Ascending aorta (tissue), 2 donors: ENCODE measurements at places on chromosomes 2 and 18.
A peak's percentile ranks its signal among the peaks of the same experiment; 100 is the strongest.

- no peak for DNase-seq
Observed at GRCh38 chr2:42931146-42931817, 138.9 kb upstream of the HAAO start.

GRCh38 chr2:43081131-43081765, 145.2 kb downstream of the ZFP36L2 start:
- no peak for DNase-seq

DNA sequence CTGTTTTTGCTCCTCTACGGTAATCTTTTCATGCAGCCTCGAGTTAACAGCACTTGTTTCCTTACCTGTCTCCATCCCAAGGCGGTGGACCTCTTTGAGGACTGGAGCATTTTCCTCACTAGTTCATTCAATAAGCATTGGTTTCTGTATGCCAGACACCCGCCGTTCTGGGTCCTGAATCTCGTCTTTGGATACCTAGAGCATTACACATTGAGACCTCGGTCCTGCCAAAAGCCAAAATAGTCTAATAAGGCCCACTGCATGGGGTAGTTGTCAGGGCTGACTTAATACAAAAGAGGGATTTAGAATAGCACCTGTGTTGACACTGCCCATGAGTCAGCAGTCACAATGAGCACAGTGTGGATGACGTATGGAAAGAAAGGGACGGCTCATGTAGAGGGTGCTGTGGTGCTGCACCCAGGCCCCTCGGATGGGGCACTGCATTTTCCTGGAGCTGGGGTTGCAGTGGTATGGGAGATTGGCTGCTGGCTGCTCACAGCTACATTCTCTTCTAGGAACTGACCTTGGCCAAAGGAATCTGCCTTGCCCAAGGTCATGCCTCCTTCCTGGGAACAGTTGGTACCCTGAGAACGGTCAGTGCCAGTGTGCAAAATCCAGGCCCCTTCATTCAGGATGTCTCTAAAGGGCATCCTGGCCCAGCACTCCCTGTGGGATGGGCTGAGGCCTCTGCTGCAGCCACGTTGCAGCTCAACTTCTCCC, 126.9 kb upstream of the NCK2 start:
- DNase-seq, result peak; percentile 35

GRCh38 chr2:237735798-237736197, 62.8 kb upstream of the RBM44 start:
- DNase-seq, result no peak

GRCh38 chr2:164964700-164965099, 9.4 kb upstream of the SLC38A11 start:
- DNase-seq, result no peak

- no peak for DNase-seq
Observed at GRCh38 chr2:101790857-101791256, 93.3 kb downstream of the MAP4K4 start.

DNA sequence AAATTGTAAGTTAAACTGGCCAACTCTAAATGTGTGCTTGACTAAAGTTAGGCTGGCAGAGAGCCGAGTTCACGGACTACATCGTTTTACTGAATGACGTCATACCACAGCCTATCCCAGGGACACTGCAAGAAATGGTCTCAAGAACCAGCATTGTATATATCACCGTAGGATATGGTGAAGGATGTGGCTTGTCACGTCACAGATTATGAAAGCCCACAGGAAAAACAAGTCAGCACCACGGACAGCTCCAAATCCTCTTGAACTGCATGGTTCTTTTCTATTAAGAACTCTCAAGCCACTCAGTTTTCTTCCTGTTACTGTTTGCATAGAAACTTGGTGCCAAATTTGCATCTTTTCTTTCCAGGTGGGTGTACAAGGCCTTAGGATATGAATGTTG, 85.1 kb upstream of the ACAA2 start:
- DNase-seq, result no peak

GRCh38 chr2:46816151-46816845, 99.3 kb downstream of the MCFD2 start:
- DNase-seq, result peak; percentile 49

DNA sequence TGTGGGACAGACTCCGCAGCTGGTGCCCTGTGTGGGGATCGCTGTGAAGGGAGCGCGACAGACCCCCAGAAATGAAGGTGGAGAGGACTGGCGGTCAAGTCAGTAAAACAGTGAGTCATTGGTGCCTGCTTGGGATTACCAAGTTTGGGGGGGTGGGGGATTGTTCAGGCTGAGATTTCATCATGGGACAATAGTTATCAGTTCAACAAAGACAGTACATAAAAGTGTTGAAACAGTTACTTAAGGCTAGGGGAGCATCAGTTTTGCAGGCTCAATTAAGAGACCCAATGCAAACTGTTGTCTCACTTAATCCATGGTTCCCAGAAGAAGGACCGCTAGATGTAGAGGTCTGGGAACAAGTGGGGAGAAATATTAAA, 42.4 kb upstream of the PDK1 start:
- no peak for DNase-seq

GRCh38 chr2:228283491-228284171, 102.1 kb upstream of the SPHKAP start:
- no peak for DNase-seq

DNA sequence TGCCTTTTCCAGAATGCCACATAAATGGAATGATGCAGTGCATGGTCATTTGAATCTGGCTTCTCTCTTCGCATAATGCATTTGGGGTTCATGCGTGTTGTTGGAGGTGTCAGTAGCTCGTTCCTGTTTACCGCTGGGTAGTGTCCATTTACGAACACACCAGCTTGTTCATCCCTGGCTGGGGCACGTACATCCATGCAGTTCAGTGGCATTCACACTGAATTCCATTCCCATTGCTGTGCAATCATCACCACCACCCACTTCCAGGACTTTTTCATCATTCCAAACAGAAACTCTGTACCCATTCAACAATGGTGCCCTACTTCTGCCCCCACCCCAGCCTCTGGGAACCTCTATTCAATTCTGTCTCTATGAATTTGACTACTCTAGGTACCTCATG, 14.7 kb upstream of the CIDEA start:
- DNase-seq, result no peak

DNA sequence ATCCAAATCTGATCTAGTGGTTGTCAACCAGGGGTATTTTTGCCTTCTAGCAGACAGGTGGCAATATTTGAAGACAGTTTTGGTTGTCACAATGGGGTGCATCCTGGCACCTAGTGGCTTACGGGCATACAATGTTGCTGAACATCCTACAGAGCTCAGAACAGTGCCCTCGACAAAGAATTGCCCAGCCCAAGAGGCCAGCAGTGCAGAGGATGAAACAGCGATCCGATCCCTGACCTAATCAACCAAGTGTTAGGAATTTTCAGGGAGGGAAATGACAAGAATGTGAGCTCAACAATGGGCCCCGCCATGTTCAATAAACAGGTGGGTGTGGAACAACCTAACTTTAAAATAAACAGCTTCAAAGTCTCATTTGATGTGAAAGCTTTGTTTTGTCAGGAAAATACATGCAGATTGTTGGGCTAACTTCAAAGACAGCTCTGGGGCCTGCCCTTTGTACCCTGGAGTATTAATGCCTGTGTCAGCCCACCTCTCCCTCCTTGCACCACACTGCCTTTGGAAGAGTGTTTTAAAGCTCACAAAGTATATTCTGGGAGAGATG, 22.5 kb upstream of the SCYGR5 start:
- DNase-seq, result no peak

DNA sequence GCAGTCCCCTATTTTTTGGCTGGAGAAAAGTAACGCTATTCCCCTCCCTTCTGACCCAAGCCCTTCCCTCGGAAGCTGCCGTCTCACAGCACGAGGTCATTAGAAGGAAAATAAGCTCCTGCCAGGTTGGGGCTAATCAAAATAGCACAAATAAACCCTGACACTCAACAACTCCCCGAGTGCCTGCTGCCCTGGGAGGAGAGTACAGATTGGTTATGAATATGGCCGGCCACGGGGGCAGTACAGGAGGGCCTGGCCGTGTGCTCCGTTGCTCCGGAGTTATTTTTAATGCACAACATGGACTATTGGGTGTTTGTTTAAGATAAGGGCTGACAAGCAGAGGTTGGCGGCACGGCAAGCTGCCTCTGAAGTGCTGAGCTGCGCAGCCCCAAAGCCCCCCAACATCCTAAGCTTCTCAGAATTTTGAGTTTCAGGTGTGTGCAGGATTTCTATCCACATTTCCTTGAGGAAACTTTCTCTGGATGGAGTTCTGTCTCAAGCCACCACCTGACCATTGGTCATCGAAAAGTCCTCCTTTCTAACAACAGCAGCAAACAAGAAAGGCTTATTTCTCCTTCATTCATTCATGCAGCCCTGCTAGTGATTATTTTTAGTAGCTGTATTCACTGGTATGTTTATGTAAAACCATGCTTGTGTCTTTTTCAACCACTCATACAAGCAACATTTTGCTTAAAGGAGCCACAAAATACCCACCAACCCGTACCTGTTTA, 58.7 kb downstream of the PAX3 start:
- no peak for DNase-seq

GRCh38 chr2:40199771-40200170, 252.1 kb downstream of the SLC8A1 start:
- no peak for DNase-seq

DNA sequence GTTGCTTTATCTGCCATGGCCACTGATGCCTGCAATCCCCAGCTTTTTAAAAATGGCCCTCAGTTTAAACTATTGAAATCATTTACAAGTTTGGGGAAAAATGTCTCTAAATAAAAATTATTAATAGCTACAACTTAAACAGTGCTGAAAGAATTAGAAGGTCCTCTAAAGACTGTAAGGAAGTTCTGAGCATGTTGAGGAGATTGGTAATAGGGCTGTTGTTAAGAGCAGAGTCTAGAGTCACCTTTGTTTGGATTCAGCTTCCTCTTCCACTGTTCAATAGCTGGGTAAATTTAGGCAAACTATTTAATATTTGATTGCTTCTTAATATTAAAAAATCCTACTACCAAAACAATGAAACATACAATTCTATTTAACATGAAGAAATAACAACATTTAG, 1127.1 kb upstream of the DDX18 start:
- no peak for DNase-seq

- no peak for DNase-seq
Observed at GRCh38 chr2:175363699-175364098, 182.2 kb upstream of the ATP5MC3 start.

DNA sequence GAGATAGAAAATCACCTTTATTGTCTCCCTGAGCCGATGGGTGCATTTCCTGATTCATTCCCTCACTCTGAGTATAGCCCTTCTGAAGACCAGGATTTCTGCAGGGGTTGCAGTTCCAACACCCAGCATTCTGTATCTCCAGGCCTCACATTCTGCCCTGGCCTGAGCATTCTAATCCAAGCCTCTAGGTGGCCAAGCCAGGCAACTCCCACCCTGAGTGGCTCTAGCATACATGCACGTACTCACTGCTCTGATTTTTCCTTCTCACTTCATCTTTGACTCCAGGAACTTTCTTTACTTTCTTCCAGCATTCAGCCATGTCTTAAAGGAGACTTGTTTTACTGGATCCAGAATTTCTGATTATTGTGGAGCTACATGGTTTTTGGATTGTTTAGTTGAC, 100.7 kb upstream of the STK39 start:
- DNase-seq, result no peak

- DNase-seq, result no peak
Observed at GRCh38 chr2:26268213-26268612, 23.5 kb downstream of the HADHB start.

DNA sequence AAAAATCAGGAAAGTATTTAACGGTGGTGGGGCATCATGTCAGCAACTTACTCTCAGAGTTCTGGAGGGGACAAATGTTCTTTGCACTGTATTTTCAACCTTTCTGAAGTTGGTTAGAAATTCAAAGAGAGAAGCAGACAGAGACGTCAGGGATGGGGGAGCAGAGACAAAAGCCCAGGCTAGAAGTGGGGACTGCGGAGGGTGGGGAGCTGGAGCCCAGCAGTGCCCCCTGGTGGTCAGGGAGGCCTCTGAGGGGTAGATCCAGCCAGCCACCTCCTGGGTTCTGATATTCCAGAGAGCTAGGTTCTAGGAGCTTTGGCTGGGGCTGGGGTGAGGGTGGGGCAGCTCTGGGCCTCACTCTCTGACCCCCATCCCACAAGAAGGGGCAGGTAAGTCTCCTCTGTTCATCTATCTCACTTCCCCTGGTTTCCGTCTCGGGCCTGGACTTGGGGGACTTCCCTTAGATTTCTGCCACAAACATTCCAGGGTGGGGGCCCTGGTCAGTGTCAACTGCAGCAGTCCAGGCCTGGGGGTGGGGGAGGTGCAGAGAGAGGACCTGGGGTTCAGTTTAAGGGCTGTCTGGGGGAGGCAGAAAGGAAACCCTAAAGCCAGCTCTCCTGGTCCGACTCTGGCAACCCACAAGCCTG, 8.9 kb downstream of the TNS1 start:
- no peak for DNase-seq

- no peak for DNase-seq
Observed at GRCh38 chr2:63764630-63765029, 77.1 kb upstream of the UGP2 start.

DNA sequence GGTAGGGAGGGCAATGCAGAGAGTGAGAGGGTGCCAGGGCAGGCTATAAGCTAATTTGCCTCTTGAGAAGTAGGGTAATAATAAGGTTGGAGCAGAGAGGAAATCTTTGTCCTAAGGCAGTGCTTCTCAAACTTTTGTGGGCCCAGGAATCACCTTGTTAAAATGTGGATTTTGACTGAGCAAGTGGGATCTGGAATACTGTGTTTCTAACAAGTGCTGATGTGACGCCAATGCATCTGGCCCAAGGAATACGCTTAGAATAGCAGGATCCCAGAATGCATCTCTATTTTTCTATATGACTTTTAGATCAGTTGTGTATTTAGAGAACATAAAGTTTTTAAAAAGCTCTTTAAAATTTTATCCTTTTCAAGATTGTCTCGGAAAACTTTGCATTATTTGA, 29.7 kb upstream of the GTF2A1L start:
- DNase-seq, result no peak

DNA sequence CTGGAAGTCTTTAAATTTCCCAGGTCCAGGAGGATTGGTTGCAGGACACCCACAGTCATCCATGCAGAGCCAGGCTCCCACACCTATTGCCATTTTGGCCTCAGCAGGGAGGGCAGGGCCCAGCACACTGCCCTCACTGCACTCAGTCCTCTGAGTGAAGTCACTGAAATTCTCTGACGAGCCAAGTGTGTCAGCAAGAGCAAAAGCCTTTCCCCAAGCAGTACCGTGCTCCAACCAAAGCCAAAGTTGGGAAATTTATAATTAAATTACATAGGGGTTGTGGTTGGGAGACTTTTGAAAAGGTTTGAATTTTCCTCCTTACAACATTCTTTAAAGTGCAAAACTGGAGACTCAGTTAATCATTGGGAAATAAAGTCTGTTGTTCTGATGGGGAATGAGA, 98.5 kb upstream of the CD226 start:
- DNase-seq, result no peak

DNA sequence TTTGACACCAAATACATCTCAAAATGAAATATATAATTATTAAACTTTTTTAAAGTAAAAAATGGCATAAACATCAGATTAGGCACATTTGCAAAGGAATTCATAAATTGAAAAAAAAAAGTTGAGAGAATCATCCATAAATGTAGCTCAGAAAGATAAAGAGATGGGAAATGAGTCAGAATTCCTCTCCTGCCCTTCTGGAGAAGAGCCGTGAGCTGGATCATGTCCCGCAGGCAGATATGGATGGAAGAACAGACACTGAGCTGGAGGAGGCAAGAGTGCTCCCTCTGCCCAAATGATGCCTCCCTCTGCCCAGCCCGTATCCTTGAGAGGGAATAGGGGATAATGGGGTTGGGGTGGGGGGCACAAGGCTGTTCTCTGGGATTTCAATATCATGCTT, 190.9 kb downstream of the TFCP2L1 start:
- no peak for DNase-seq
